ENCODE measurements at places on chromosomes 1 and 21. TPM values are rescaled to one million over a fixed set of nuclear protein-coding genes. Genes with fewer than 3 reads are reported as not detected.

DNA sequence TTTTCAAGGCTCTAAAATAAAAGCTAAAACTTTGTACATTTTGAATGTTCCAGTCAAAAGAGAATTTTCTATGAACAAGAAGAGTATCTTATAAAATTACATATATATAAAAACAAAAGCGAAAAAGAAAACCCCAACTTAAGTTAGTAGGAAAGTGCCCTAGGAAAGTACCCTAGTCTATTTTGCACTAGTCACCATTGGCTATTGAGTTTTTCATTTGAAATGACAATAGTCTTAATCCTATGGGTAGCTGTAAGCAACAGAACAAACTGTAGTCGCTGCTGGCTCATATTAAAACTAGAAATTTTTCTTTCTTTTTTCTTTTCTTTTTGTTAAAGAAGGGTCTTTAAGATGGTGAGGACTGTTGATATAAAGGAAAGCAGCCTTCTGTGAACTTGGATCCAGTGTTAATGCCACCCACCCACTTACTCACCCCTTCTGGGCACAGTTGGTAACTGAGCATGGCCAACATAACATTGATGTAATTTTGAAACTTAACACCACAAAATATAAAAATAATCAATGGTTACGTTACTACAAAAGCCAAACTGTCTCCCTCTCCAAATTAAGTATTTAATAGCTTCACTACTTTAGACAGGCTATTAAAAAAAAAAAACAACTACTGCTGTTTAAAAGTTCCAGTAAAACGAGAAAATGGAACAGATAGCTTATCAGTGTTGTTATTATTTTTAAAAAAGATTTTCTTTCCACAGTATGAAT is 177.0 kb downstream of the EIF4G3 start:
- DNase-seq = no peak

DNA sequence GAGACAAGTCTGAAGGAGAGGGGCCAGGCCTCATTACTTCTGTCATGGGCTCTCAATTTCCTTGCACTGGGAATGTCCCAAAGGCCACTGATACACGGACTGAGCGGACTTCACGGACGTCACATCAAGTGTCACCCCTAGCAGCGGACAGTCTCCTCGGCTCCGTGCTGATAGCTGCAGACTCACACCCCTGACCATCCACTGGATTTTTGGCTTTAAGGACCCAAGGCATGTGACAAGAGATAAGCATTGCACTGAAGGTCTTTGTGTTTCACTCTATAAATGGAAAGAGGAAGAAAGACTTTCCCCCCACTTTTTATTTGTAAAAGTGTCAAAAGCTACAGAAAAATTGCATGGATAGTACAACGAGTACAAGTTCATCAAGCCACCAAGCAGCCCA is 200.4 kb upstream of the FGGY start:
- DNase-seq = no peak

DNA sequence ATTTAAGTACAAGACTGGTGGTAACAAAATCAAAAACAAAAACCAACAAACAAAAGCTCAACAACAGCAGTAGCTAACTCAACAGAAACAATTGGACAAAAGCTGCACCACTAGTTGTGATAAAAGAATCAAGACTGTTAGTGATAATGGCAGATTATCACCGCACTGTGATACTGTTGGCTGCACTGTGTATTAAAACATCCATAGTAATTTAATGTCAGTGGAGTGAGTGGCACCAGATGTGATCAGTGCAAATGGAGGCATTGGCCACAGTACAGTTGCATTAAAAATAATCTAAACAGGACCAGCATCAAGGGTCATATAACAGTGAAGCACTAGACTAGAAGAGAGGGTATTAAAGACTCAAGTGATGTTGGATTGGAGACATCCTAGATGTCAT is 1341.3 kb downstream of the MRPL39 start:
- no peak for DNase-seq

DNA sequence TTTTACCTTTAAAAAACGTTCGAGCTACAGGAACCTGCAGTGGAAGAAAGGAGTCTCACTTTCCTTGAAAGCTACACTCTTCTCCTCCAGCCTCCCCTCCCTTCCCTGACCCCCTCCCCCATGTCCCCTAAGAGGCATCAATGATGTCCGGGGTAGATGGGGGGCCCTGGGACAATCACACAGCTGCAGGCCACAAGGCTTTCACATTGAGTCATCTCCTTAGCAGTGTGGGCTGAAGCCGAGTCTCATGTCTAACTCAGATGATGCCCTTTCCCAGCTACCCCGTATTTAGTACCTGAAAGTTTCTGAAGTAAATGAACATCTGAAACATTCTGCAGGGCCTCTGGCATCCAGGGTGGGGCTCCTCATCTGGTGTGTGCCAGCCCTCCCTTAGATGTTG is 6.3 kb upstream of the GPR25 start:
- peak; percentile 28 for DNase-seq

GRCh38 chr1:106568201-106568974 is 488.1 kb upstream of the PRMT6 start:
- DNase-seq = peak; percentile 50

GRCh38 chr1:74681449-74681848 is 7.9 kb upstream of the ERICH3 start:
- no peak for DNase-seq

DNA sequence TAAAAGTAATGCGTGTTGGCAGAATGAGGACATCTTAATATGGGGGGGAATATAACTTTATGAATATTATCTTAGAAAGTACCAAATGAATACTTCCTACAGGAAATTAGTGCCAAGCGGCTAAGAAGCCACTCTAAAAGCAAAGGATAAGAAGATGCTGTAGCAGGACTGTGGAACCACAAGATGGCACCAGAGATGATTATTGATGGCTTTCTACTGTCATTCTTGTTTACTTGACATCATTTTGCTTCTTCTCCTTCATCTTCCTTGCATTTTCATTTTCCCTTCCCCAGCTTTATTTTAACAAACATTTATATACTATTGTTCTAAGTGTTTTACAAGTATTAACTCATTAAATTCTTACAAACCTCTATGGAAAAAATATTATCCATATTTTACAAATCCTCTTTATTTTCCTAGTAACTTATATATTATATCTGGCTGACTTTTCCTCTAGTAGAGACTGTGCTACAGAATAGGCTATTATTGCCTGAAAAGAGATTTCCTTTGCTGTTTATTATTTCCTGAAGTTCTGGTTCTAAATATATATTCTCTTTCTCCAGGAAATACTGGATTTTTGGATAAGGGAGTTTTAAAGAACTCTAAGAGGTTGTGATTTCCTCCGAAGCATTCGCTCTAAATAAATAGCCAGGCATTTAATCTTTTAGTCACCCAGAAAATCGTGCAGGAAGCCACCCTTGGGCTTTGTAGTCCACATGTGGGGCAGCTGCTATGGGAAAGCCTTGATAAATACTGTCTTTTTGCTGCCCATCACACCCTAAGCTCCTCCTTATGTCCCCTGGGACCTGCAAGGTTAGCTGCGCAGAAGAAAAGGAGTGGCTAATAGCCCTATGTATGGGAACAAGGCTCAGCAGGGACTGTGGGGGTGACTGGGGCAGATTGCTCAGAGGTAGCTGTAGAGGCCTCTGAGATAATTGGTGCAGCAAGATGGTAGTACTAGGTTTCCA is 69.8 kb downstream of the TPR start:
- DNase-seq = peak; percentile 42

GRCh38 chr1:58720680-58721079 is 20.8 kb upstream of the MYSM1 start:
- DNase-seq = no peak

DNA sequence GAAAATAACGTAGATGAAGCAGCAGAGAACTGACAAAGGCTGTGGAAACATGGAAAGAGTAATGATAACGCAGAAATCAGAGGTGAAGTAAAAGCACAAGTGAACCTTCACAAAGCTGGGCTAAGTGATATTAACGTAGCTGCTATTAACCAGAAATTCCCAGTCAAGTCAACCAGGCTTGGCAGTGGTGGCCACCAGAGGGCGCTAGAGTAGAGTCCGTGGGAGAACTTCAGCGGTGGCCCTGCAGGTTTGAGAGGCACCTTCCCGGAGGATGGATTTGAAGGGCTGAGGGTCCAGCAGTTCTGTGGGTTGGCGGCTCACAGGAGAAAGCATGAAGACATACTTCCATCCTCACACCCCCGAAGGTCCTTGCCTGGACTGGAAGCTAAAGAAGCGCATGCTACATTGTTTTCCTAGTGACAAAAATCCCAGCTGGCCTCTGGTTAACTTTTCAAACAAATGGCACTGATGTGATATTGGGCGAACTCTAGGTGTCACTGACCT is 81.7 kb upstream of the ZNF648 start:
- DNase-seq = peak; percentile 69

The AMY1B gene
- not detected for total RNA-seq

The CR1L gene
- not detected for total RNA-seq

All from renal cortical epithelial cell (primary cell).